ENCODE measurements at places on chromosomes 12 and 14.

DNA sequence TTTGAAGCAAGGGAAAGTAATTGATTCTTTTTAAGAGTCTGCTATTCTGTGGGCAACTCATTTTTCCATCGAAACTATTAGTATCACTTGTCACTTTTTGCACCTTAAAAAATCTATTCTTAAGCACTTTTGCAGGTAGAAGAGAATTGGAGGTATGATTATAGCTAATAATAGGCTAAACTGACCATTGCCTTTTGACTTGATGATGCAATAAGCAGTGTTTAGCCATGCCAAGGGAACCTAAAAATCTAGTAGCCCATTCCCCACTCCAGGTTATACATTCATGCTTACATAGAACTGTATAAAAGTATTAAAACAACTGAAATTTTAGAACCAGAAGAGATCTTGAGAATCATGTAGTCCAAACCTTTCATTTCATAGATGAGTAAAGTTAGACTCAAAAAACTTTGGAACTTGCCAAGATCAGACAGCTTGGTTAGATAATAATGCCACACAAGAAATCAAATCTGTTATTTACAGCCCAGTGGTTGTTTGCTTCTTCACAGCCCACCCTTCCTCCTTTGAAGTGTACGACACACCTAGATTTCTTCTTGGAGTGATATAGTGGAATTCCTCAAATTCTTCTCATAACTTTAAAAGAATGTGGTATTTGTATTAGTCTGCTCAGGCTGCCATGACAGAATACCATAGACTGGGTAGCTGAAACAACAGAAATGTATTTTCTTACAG is 21.7 kb upstream of the GARIN2 start:
- DNase-seq: no peak

GRCh38 chr14:35296545-35296944 is 4.4 kb downstream of the PSMA6 start:
- no peak for DNase-seq

DNA sequence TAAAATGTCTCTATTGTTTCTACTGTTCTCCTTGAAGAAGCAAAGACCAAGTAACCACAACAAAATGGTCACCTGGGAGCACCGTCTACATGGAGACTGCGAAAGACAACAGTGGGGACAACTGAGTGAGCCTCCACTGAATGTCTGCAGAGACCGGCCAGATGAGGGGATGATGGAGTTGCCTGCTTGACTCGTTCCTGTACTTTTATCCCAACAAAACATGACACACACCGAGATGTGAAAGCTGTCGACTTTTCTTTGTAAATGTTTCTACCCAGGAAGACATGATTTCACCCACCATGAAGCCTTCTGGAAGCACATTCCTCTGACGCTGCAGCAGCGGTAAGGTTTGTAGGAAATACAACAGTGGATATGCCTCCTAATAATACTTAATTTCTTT is 66.9 kb downstream of the FOXN3 start:
- DNase-seq: no peak

GRCh38 chr12:41905073-41905758 is 239.5 kb downstream of the GXYLT1 start:
- DNase-seq: no peak

DNA sequence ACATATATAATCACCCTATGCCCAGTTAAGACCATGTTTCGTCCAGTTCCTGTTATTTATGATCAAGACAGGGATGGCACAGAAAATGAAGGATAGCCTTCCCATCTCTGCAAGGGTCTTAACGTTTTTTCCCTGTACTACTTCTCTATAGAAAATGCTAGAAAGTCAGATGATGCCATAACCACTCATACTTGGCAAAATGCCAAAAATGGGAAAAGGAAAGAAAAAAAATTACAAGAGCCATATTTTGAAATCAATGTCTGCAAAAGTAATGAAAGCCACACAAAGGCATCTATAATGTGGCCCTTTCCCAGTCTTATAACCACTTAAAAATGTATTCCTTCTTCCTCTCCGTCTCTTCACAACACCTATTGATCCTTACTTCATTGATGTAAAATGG is 1.8 kb upstream of the MYL6B start:
- DNase-seq: no peak

GRCh38 chr14:30214461-30215090 is 286.9 kb upstream of the PRKD1 start:
- DNase-seq: no peak

DNA sequence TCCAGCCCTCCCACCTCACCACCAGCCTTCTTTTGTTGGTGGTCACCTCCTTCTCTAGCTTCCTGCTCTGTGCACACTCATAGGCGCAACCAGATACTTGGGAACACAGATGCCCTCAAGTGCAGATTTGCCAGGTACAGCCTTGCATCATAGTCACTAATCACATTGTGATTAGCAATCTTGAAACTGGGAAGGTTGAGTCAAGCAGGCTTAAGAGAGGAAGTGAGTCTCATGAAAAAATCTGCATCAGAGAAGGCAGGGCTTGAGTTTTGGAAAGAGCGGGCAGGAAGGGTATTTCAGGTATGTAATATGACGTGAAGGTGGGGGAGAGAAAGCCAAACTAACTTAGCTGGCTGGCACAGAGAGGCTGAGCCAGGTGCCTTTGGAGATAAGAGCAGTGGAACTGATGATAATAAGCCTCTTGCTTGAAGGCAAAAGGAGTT is 2.7 kb upstream of the RABGGTA start:
- DNase-seq: no peak

- DNase-seq: no peak
Observed at GRCh38 chr14:95250140-95250769, 69.5 kb downstream of the CLMN start.

DNA sequence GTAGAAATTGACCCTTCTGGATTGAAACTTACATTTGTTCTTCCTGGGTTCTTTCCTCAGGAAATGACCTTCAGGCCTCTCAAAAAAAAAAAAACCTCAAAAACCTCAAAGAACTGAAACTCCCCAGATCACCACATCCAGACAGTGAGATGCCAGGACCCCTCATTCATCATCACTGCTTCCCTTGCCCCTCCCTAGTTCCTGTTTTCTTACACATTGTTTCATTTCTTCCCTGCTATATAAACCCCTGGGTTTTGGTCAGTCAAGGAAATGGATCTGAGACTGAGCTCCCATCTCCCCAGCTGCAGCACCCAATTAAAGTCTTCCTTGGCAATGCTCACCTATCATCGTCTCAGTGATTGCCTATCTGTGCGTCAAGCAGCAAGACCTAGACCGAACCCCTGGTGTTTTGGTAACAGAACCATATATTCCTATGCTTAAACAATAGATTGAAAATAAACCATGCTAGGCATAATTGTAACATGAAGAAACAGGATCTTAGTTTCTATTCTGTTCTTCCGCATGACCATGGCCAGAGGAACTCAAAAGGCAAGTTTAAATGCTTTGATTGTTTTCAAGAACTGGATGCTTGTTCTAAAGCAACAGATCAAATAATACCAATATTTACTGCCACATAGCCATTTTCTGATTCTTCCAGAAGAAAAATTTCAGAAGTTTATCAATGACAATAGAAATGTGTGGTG is 108.0 kb upstream of the MAX start:
- no peak for DNase-seq

DNA sequence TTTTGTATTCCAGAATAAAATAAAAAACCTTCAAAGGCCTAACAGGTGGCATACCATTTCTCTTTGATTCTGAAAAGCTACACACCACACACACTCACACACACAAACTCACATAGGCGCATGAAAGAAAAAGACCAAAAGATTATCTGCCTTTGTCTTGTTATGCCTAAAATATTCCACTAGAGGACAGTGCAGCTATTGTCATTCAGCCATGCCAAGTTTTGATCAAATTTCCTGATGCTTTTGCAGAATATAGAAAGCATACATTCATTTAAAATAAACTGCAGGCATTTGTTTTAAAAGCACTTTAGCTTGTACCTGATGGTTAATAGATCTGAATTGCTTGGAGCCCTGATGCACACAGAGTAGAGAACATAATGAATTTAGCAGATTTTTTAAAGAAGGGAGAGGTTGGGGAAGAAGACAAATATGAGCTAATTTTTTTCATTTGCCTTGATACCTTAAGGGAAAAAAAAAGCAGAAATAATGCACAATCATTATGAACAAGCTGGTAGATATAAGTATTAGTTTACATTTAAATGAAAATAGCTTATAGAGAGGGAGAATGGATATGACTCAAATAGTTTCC is 1766.9 kb upstream of the SEL1L start:
- DNase-seq: no peak
